Foreskin keratinocyte (primary cell): ENCODE measurements at places on chromosomes 2 and 18.

DNA sequence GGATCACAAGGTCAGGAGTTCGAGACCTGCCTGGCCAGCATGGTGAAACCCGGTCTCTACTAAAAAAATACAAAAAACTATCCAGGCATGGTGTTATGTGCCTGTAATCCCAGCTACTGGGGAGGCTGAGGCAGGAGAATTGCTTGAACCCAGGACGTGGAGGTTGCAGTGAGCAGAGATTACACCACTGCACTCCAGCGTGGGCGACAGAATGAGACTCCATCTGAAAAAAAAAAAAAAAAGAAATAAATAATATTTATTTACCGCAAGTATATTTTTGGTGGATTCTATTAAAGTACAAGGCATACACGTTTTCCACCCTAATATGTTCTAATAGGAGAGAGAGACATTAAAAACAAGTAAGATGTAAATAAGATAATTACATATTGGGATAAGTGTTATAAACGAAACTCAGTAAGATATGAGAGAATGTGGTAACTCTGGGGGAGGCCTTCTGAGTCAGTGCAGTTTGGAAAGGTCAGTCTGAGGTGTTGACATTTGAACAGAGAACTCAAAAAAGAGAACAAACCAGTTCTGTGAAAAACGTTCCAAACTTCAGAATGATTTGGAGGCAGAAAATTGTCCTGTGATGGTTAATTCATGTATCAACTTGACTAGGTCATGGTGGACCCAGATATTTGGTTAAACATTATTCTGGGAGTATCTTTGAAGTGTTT is 8.8 kb upstream of the POLI start:
- peak; percentile 79 for DNase-seq

DNA sequence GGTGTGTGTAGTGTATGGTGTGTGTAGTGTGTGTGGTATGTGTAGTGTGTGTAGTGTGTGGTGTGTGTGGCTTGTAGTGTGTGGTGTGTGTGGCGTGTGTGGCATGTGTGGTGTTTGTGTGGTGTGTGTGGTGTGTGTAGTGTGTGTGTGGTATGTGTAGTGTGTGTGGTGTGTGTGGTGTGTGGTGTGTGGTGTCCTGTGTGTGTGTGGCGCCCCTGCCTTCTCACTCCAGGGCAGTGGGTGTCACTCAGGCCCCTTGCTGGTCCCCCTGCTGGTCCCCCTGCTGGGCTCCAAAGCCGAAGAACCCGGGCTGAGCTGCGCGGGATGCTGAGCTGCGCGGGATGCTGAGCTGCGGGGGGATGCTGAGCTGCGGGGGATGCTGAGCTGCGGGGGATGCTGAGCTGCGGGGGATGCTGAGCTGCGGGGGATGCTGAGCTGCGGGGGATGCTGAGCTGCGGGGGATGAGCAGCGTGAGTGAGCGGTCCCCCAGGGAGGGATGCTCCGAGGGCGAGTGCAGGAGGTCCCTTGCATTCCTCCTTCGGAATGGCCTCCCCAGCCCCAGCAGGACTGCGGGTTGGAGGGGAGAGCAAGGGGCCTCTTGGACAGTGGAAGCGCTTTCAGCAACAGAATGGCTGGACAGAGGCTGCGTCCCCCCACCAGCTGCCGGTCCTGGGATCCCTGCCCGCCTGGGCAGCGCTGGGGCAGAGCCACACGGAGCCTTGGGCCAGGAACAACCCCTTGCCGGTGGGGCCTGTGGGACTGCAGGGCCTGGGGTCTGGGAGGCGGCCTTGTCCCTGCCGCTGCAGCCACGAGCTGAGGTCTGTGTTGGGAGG is 3.4 kb upstream of the RTP5 start:
- DNase-seq, result no peak

DNA sequence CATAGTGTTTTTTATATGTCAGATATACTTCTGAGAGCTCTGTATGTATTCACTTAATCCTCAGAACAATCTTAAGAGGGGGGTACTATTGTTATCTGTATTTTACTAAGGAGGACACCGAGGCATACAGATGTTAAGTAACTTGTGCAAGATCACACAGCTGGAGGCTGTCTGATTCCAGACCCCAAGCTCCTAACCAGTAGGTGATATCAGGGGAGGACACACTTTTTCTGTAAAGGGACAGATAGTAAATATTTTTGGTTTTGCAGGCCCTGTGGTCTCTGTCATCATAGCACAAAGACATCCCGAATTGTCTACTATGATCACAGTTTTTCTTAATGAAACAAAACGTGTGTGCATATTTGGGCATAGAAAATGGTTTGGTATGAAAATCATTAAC is 143.7 kb downstream of the LAMA3 start:
- DNase-seq, result no peak

- DNase-seq, result no peak
Measured at GRCh38 chr2:173148520-173148919, 72.9 kb downstream of the MAP3K20 start.

- no peak for DNase-seq
Measured at GRCh38 chr2:10007435-10007834, 35.9 kb upstream of the KLF11 start.

GRCh38 chr2:43007901-43008300 is 215.5 kb upstream of the HAAO start:
- DNase-seq, result no peak

GRCh38 chr2:117127680-117128079 is 686.8 kb upstream of the DDX18 start:
- DNase-seq, result no peak

GRCh38 chr2:20674309-20674965 is 7.5 kb downstream of the GDF7 start:
- no peak for DNase-seq

GRCh38 chr18:79610461-79611039 is 69.1 kb upstream of the CTDP1 start:
- DNase-seq, result no peak

DNA sequence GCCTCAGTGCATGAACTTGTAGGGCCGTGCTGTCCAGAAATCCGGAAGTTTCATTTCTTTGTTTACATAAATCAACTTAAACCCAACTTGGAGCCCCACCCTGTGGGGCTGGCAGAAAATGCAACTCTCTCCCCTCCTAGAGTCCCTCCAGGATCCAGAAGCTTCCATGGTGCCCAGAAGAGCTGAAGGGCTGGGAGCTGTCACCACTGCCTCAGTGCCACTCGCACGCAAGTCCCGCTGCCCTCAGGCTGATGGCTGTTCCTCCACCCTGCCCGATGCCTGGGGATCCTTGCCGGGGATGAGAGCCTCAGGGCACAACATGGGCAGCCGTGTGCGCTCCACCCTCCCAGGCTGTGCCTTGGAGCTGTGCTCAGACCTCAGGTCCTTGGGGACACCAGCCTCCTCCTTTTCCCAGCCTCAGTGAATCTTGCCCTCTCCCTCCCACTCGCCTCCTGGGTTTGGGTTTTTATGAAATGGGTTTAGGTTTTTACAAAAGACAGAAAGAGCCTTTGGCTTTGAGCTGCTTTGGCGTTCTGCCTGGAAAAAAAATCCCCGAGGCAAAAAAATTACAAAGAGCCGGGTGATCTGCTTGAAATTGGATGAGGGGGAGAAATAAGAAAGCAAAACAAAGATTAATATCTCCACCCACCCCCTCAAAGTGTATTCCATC is 155.2 kb downstream of the TWIST2 start:
- DNase-seq, result peak; percentile 15
